Frontal cortex (tissue), 4 donors: ENCODE measurements at places on chromosomes 6 and 20. TPM values are rescaled to one million over a fixed set of nuclear protein-coding genes. Genes with fewer than 3 reads are reported as not detected.

- no peak for DNase-seq
Measured at GRCh38 chr6:89291256-89291819, 23.8 kb downstream of the GABRR2 start.

- DNase-seq, result no peak
Measured at GRCh38 chr6:23826572-23826971, 299.4 kb upstream of the NRSN1 start.

DNA sequence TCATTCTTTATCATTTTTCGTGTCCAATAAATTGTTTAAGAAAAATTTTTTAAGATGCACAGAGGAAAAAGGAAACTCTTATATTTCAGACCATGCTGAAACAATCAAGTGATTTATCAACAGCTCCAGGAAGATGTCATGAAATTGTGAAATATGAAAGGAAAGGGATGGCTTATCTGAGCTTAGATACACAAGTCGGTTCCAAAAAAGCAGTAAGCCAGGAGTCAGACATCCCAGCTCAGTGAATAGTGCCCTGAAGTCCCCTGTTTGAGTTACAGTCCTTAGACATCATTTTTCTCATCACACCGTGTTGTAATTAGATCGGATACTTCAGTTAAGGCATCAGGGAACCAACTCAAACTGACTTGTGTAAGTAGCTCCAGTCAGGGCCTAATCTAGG is 91.0 kb upstream of the SSTR4 start:
- no peak for DNase-seq

DNA sequence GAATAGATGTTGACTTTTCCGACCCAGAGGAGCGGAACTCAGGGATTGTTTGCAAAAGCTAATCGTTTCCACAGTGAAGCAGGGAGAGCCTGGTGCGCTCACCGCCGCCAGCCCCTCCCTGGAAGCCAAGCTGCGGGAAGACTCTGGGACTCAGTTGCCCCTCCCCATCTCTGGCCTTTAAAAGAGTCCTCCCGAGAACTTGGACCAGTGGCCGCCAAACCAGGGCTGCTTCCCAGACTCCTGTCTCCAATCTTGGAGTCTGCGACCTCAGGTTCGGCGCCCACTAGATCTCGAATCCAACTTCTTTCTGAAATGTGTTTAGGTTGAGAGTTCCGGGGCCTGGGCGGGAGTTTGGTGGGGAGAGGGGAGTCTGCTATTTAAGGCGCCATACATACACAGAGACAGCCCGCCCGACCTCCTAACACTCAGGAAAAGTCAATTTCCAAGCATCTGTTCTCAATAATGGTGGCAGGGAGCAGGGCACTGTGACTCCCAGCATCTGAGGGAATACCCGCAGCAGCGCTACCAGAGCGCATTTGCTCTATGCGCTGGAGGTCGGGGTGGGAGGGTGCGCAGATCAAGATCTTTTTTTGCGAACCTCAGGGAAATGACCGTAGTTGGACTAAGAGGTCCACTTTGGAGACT is 800 bp upstream of the GRIK2 start:
- no peak for DNase-seq

RIPPLY2 gene
- total RNA-seq, result 21.6 TPM

CAP2 gene
- total RNA-seq, result 39.9 TPM

TFEB gene
- total RNA-seq, result 1.6 TPM

GRCh38 chr6:138499303-138500018 is at the start of gene NHSL1:
Gene NHSL1 (minus strand): TSS chr6:138499494. CDS start chr6:138499290, 204 bp downstream.
- no peak for DNase-seq

LAMA4 gene
- total RNA-seq, result 24.1 TPM

BPIFB4 gene
- total RNA-seq, result not detected

DNA sequence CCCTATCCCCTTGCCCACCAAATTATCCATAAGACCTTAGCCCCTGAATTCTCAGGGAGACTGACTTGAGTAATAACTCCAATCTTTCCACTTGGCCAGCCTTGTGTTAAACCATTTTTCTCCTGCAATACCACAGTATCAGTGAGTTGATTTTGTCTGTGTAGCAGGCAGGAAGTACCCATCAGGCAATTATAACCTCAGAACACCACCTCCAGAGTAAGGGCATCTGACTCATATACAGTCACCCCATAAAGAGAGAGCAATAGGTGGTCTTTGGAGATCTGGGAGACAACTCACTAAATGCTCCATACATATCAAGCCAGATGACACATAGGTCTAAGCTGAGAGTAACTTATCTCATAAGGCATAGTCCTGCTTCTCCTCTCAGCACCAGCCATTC is 83.7 kb downstream of the FILIP1 start:
- no peak for DNase-seq

FLRT3 gene
- 97.4 TPM for total RNA-seq
